ENCODE measurements at places on chromosomes 12 and 14.

DNA sequence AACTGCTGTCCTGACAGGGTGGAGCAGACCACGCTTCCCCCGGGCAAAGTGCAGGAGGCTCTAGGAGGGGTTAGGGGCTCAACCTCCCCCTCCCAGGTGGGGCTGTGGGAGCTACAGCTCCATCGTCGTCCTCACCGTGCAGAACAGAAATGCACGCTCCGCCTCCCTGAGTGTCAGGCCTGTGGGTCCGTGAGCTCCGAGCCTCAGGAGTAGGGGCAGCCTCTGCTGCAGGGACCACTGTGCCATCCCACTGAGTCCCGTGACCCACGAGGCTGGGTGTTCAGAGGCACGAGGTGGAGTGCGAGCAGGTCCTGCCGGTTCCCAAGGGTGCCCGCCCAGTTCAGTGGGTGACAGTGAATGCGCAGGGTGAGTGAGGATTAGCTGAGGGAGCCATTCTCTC, 48.6 kb downstream of the CACNA1C start:
- DNase-seq, result no peak

GRCh38 chr12:62205346-62205745, 54.9 kb upstream of the USP15 start:
- DNase-seq, result no peak

GRCh38 chr14:31592122-31592521, 30.9 kb downstream of the NUBPL start:
- DNase-seq, result no peak

GRCh38 chr12:27164330-27165040, 79.6 kb upstream of the STK38L start:
- no peak for DNase-seq

- no peak for DNase-seq
Observed at GRCh38 chr14:94304243-94304642, 11.2 kb upstream of the SERPINA10 start.

GRCh38 chr12:105522166-105522825, 191.8 kb downstream of the C12orf75 start:
- DNase-seq, result no peak

- DNase-seq, result no peak
Observed at GRCh38 chr14:68511129-68512047, 281.5 kb downstream of the ZFP36L1 start.

DNA sequence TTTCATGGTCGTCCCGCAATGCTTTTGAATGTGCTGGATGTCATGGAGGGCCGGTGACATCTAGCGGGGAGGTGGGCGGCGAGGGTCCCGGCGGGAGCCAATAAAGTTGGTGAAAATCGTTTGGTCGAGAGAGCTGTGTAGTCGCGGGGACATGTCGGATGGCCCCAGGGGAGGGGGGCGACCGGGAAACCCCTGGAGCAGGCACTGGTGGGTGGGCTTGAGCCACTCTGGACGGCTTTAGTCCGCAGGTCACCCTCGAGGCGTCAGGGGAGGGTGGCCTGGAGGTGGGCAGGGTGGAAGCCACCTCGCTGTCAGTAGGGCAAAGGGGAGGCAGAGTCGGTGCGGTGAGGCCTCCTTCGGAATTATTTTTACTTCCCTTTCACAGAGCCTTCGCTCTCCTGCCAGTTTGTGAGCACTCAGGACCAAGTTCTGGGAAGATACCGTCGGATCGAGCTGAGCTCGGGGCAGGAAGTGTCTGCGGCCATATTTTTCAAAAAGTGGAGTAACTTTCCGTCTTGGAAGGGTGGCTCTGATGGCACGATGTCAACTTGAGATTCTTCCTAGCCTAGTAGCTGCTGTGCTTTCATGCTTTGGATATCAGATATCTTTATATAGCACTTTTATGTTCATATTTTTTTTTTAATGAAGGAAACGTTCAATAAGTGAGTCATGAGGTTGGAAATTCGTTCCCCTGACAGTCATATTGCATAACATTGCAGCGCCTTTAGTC, 28.2 kb downstream of the WBP11 start:
- peak; percentile 37 for DNase-seq

GRCh38 chr14:71523630-71524319, 408.5 kb upstream of the RGS6 start:
- DNase-seq, result no peak

DNA sequence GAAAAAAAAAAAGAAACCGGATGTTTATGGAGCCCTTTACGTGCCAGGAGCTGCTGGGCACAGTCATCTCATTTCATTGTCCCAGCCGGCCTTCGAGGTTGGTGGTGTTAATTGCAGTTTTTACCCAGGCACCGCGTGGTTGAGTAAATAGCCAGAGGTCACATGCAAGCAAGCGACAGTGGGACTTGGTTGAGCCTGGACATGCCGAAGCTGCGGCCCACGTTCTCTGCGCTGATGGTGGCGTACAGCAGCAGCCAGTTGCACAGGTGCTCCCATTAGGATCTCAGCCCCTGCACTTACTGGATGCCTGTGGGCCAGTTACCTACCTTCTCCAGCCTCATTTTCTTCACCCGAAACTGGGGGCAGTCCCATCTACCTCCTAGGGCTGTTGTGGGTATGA, 54.0 kb downstream of the TSPAN9 start:
- DNase-seq, result no peak

DNA sequence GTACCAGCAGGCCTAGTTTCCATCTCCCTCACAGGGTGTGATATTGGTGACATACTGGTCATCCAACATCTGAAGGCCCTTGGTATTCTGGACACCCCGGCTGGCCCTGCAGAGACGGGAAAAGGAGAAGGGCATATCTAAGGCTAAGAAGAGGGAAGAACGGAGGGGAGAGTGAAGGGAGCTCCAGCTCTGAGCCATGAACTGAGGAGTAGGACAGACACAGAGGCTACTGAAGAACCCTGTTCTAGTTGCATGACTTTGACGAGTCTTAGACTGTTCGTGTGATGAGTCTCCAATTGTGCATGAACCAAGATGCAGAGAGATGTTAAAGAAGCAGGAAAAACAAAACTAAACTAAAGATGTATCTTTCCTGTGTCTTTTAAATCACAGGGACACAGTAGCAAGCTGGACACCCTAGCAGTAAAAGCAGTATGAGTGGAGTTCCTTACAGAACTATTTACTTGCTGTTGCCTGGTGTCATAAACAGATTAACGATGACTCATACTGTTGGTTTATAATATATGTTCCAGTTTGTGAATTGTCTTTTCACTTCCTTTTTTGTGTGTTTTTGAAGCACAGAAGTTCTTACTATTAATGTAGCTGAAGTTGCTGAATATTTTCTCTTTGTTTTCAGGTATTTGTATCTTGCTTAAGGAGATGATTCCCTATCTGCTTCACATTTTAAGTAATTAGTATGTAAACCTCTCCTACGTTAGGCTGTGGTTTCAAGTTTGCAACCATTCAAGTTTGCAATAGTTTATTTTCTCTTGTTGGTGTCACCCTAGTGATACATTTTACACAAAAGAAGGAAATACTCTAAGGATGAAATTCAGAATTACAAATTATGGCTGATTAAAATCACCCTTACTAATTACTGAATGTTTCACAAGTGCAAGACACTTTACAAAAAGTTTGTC, 15.7 kb downstream of the FAR2 start:
- DNase-seq, result no peak

- DNase-seq, result no peak
Observed at GRCh38 chr14:22822016-22822570, 6.9 kb upstream of the SLC7A7 start.

DNA sequence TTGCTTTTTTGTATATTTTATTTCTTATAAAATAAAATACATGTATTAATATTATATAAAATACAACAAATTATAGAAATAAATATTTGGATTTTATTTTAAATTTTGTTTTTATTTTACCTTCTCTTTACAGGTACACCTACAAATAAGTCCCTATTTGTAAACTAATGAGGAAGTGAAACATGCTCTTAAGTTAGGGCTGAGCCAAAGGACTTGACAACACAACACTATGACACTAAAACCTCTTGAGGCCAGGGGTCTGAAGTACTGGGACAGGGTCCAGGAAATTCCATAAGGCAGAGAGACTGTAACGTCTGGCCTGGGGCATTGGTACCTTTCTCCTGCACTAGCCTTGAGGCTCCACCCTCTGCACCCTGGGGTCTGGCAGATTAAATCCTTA, 293.2 kb downstream of the FOXN3 start:
- DNase-seq, result no peak

DNA sequence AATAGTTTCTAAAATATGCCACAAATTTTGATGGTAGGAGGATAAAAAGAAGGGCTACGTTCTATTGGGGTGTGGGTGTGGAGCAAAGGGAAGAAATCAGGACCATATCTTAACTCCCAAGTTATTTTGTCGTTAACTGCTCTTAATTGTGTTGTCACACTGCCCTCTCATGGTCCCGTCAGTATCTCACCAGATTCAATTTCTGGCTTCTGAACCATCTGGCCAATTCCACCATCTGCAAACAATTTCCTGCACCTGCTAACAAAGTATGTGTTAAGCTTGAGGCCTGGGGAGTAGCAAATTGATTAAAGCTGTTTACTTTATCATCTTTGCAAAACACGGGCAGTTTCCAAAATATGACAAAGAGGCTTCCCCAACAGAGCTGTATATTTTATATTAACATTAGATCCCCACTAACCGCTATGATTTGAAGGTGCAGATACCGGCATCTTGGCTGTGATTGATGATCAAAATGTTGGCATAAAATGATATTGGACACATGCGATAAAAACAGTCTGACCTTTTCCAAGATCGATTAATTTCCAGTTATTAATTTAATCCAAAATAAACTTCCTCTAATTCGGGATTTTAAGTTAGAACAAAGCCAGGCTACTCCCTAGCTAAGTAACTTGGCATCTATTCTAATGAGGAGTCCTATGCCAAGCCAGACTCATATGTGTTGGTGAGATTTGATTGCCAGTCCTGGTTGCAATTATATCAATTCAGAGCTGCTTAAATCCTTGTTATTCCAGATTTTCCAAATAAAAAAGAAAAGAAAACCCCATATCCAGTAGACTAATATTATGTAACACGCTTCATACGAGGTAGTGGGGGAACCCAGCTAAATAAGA, 6.9 kb upstream of the DNM1L start:
- DNase-seq, result no peak

DNA sequence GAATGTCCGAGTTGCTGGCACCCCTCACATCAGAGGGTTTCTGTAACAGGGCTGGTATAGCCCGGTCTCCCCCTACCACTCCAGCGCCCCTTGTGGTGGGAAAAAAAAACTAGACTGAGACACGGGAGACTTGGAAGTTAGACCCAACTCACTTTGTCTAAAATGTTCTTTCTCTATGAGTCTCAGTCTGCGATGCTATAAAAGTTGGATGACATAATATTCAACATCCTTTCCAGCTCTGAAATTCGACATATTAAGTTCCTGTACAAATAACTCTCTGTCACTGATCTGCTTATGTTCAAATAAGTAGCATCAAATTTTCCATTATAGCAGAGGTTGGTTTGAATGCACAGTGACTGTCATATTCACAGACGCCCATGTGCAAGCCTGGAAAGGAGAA, 25.7 kb upstream of the TC2N start:
- DNase-seq, result no peak

DNA sequence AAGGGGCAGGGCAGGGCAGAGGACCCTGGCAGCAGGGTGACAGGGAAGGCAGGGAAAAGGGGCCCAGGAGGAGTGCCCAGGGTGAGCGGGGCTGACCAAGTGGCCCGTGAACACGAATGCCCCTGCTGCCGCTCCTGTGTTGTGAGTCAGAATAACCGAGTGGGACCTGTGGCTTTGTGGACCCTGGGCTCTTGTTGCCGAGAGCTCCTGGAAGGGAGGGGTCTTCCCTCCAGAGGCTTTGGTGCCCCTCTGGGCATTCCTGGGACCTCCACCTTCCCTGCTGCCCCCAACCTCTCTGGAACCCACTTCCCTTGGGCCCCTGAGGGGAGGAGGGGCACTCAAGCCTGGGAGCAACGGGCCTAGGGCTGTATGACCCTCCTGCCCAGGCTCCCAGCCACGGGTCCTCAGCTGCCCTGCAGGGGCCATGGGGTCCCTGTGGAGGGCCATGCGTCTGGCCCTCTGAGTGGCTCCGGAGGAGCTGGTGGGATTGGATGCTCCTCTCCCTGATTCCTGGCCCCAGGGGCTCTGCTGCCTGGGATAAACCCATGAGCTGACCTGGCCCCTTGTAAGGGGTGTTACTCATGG, 319.4 kb downstream of the TMEM121 start:
- DNase-seq, result no peak

DNA sequence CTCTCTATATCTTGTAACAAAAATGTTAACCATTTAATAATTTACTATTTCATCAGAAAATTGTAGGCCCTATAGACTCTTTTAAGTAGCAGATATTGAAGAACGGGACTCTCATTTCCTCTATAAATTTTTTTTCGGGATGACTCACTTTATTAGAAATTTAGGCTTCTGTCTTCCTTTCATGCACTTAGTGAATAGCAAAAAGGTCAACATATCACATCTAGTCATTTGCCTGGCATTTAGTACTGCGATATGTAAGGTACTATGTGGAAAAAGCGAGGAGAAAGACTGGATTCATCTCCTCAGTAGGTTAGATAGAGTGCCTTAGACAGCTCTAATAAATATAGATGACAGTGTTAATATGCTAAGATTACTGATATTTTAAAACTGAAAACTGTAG, 166.3 kb upstream of the PTPRQ start:
- no peak for DNase-seq

- no peak for DNase-seq
Observed at GRCh38 chr14:29444805-29445204, 482.8 kb downstream of the PRKD1 start.

GRCh38 chr14:59130462-59130861, 58.0 kb upstream of the DAAM1 start:
- no peak for DNase-seq

GRCh38 chr14:74302152-74302628, 544 bp downstream of the ABCD4 start:
- DNase-seq, result no peak

DNA sequence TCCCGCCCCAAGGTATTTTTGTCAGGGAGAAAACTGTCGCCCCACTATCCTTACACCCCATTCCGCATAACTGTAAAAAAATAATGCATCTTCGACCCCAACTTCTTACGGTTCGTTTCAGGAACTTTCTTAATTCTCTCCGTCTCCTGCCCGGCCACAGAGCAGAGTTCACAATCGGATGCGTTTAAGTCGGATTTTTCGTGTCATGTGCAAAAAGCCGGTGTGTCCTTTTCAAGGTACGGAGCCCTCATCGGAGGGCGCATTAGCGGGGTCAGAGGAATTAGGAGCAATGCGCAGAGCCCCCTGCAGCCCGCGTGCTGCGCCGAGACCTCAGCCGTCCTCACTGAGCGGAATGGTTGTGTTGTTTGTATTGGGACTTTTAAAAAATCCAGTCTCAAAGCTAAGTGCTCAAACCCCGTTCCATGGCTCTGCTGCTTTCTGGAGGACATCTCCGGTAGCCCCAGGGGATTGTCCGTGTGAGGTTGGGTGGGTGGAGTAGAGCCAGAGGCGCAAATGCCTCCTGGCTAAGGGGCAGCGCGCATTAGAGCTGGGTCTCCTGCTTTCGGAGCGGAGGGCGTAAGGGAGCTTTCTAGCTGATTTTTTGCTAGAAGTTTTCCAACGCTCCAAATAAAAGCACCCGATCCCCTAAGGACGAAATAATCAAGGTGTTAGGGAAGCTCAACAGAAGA, 3.9 kb upstream of the GSC start:
- no peak for DNase-seq

All from stimulated activated CD4-positive, alpha-beta T cell treated with anti-CD3 and anti-CD28 coated beads, Interleukin-2, amount 100 ng/mL, for 24 hours (primary cell).